ENCODE measurements at places on chromosomes 4 and X.

DNA sequence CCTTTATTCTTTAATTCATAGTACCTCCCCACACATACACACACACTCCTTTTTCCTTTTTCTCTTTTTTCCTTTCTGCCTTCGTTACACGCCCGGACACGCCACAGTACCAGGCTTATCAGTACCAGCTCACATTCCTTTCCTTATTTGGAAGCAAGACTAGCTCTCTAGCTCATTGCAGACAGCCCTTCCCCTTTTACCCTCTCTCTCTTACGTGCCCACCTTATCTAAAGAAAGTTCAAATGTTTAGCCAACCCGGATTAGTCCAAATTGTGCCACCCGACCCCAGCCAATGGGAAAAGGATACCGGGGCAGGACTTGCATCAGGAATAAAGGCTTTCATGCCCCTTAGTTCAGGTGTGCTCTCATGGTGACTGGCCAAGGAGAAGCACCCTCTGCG is 194.7 kb upstream of the VCX3A start:
- DNase-seq, result no peak

GRCh38 chr4:24924309-24924781 is 11.5 kb upstream of the CCDC149 start:
- no peak for DNase-seq

DNA sequence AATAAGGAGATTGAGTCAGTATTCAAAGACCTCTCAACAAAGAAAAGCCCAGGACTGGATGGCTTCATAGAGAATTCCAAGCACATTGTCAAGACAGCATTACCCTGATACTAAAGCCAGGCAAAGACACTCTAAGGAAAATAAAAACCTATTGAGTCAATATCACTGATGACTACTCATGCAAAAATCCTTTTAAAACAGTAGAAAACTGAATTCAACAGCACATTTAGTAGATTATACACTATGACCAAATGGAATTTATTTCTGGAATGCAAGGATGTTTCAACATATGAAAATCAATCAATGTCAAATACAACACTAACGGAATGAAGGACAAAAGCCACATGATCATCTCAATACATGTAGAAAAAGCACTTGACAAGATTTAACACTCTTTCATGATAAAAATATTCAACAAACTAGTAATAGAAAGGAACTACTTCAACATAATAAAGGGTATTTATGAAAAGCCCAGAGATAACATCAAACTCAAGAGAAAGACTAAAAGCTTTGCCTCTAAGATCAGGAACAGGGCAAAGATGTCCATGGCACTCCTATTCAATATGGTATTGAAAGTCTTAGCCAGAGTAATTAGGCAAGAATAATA is 633.3 kb downstream of the ANKRD50 start:
- DNase-seq, result no peak

- no peak for DNase-seq
Measured at GRCh38 chrX:49840679-49841078, 11.6 kb downstream of the PAGE4 start.

DNA sequence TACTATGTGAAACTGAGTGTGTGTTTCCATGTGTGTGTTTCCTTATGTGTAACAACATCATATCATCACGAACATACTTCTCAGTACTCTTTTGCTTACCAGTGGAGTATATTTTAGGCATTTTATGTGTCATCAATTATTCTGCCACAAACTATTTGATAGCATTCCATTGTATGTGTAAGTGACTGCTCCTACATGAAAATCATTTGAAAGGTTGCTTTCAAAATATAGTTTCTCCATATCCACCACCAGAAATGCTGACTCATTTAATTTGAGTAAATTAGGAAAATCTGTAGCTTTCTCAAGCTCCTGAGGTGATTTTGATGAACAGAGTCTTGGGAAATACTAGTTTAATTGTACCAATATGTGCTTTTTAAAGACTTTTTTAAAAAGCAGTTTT is 376.2 kb downstream of the PCDH18 start:
- DNase-seq, result no peak

GRCh38 chr4:80532674-80533333 is 197.3 kb downstream of the CFAP299 start:
- no peak for DNase-seq

DNA sequence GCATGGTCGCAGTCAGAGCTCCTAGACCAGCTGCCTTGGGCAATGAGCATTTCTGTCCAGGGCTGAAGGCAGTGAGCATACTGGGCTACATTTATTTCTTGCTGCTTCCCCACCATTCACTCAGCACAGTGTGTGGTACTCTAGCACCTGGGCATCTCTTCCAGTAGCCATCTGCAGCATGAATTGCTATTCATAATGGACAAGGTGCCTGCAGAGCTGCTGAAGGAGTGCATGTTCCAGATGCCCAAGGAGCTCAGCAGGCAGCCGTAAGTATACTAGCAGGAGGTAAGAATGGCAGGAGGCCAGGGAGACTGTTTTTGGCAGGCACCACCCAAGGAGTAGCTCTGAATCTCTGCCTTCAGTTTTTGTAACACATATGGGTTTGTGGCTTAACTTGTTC is 110.4 kb upstream of the RXFP1 start:
- no peak for DNase-seq

DNA sequence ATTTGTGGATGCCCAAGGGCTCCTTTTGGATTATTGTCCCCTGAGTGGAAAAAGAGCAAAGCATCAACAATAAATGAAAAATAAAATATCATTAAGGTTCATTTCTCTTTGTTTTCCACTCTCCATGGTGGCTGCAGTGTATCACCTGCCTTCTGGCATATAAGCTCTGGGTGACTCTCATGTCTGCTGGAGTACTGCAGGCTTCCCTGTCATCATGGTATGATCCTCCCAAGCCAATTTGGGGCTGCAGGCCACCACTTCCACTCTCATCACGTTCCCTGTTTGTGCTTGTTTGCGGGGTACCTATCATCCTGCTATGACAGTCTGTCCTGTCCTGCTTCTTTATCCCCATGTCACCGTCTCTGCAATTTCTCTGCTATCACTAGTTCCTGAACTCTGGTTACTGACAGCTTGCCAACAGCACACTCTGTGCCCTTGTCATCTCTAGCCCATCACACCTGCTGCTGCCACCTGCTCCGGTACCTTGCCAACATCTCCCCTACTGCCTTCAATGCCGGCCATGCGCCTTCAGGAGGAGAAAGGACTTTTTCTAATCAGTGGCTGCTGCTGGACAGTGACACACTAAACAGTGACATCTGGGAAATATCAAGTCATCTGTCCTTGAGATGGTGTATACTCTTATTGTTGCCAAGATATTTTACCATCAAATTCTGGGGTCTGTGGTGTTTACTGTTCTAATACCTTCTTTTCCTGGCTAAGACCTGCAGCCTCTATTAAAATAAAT is 23.0 kb upstream of the FGF5 start:
- no peak for DNase-seq

GRCh38 chrX:37603938-37604409 is 32.5 kb downstream of the LANCL3 start:
- DNase-seq, result no peak

GRCh38 chrX:109352066-109352588 is 129.8 kb downstream of the GUCY2F start:
- no peak for DNase-seq

- no peak for DNase-seq
Measured at GRCh38 chr4:89111833-89112563, 665 bp downstream of the TIGD2 start.

DNA sequence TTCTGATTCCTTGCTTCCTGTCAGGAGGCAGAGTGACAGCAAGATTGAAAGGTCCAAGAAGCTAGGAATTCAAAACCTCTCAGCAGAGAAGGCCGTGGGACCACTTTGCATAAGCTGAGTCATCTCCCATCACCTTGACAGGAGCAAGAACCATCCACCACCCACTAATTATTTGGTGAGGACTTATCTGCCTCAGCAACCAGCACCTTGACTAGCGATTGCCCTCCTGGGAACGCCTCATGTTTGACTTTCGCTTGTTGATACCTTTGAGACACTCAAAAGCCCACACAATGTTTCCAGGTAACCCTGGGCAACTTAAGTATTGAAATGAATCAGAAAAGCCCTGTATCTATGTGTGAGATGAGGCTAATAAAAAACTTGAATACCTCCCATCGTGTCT is 233.5 kb upstream of the GYPA start:
- DNase-seq, result no peak

GRCh38 chr4:152860046-152860445 is 76.1 kb upstream of the FHDC1 start:
- no peak for DNase-seq

- no peak for DNase-seq
Measured at GRCh38 chr4:177117256-177117655, 192.4 kb upstream of the NEIL3 start.

- no peak for DNase-seq
Measured at GRCh38 chr4:156422576-156422975, 468.9 kb upstream of the CTSO start.

DNA sequence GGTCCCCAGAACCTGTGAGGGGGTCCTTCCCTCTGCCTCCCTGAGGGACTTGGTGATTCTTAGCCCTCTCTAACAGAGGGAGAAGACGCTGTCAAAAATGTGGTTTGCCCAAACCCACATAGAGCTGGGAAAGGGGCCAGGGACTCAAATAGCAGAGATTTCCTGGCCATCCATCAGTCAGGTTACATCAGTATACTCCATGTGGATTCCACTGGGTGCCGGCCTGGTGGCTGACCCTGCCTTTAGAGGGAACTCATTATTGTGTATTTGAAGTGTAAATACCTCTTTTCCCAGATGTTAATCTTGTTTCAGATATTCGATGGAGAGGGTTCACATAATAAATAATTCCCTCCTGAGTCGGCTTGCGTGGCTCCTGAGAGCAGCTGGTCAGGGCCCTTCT is 130.3 kb downstream of the TBL1X start:
- DNase-seq, result no peak

GRCh38 chr4:123750044-123750443 is 353.4 kb downstream of the SPRY1 start:
- no peak for DNase-seq

Measured in activated effector memory CD4-positive, alpha-beta T cell treated with Interleukin-2 at 50 U/mL for 16 hours (primary cell).